ENCODE measurements at places on chromosomes 4 and X.

GRCh38 chrX:22748093-22748999, 251.4 kb upstream of the DDX53 start:
- peak; percentile 16 for DNase-seq

DNA sequence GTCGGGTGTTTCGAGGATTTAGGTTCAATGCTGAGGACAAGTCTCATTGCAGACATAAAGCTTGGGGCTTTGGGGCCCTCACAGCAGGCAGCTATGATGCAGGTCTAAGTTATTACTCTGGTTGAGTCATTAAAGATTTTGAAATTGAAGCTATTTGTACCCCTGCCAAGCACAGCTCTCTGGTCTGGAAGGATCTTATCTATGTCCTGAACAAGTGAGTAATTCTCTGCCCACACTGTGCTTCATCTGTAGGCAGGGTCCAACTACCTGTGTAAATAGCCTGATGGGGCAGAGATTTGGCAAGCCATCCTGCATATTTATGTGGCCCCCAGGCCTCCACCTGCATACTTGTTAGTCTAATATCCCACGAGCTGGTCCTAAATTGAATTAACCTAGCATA, 41.4 kb upstream of the MAGEA4 start:
- peak; percentile 6 for DNase-seq

DNA sequence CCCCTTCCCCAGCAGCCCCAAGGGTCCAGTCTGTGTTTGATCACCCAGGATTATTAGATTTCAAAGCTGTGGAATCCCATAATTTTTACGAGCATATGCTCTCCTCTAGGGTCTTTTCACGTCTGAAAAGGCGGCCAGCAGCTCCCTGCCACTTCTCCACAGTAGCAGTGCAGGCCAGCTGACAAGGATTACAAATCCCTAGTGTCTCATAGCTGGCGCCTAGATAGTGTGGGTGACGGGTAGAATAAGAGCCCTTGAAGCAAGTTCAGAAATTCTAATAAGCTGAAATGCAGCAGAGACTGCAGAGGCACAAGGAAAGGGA, 79.4 kb downstream of the RLIM start:
- DNase-seq, result no peak

DNA sequence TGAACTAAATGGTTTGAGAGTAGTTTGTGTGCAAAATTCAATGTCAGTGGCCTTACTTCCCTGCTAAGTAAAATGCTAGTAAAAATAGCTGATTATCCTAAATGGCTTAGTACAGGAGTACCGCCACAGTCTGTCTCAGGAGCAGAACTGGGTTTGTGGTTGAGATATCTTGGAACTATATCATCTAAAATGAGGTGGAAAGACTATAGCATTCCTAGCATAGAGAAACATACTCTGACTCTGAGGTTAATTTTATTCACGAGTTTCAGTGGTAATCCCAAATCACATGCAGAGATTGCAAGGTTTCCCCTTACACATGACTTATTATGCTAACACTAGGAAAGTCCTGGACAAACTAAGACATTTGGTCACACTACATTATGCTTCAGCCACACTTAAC, 70.4 kb downstream of the OR13H1 start:
- DNase-seq, result no peak

- DNase-seq, result no peak
These were observed 105.9 kb downstream of the IL1RAPL1 start for GRCh38 chrX:28693101-28693500.

GRCh38 chrX:117998171-117998570, 118.4 kb downstream of the KLHL13 start:
- DNase-seq, result no peak

Data from ACHN (cell line).